ENCODE measurements at places on chromosomes 6 and 20. TPM values are rescaled to one million over a fixed set of nuclear protein-coding genes. Genes with fewer than 3 reads are reported as not detected.

The LHFPL5 gene
- total RNA-seq: not detected

The ELOVL4 gene
- total RNA-seq: 0.85 TPM

GRCh38 chr20:1371830-1372539 lies 20.9 kb downstream of the FKBP1A start:
- DNase-seq: no peak

DNA sequence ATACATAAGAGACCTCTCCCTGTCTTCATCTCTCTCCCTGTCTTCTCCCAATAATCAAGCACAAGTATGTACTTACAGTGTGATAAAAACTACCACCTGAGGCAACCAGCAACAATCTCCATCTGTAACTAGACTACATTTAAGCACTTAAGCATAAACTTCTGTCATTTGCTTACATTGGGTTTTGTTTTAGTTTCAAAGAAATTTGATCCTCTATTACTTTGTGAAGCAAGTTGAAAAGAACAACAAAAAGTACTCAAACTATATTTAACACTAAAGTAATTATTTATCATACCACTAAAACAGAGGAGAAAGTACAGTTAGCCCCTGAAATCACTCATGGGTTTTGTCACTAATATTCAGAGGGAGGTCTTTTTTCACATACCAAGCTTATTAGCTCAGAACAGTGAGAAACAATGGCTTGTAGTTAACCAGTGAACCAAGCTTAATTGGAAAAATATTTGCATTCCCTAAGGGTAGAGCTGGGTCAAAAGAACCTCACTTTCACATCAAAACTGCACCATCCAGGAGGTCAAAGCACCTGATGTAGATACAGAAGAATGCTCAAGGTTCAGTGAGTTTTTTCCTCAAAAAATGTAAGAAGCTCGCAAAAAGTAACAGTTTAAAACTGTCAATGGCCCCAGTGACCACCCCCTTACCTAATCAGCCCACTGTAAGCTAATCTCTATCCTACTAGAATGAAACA lies 34.1 kb downstream of the DCDC2 start:
- no peak for DNase-seq

GRCh38 chr6:46808806-46809205 lies 15.6 kb downstream of the MEP1A start:
- no peak for DNase-seq
